CD8-positive, alpha-beta memory T cell (primary cell): ENCODE measurements at places on chromosomes 7 and 10. TPM values are rescaled to one million over a fixed set of nuclear protein-coding genes. Genes with fewer than 3 reads are reported as not detected.
A peak's percentile ranks its signal among the peaks of the same experiment; 100 is the strongest.

Gene IFIT3
- 0.35 TPM for total RNA-seq

DNA sequence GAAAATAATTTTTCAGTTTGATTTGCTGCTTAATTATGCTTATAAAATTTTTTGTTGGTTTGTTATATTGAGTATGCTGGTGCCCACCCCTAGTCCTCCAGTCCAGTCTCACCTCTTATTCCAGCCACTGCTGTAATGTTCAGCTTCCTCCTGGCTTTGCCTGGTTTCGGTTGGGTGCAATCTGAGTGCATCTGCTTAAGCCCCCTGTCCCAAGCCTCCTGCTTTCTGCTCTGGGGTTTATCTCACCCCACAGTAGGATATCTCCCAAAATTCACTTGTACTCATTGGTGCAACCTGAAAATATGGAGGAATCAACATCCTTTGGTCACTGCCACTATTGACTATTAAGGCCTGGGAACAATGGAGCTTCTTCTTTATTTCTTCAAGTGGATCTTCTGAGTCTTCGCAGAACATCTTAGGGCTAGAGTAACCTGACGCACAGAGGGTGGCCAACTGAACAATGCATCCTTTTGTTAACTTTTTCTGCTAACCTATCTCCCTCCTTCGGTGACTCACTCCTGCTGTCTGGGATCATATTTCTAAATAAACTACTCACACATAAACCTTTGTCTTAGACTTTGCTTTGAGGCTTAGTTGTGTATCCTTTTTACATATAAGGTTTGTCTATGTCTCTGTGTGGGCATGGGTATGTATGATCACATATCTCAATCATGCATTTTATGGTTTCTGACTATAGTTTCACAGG lies 19.1 kb upstream of the SOSTDC1 start:
- DNase-seq = no peak

DNA sequence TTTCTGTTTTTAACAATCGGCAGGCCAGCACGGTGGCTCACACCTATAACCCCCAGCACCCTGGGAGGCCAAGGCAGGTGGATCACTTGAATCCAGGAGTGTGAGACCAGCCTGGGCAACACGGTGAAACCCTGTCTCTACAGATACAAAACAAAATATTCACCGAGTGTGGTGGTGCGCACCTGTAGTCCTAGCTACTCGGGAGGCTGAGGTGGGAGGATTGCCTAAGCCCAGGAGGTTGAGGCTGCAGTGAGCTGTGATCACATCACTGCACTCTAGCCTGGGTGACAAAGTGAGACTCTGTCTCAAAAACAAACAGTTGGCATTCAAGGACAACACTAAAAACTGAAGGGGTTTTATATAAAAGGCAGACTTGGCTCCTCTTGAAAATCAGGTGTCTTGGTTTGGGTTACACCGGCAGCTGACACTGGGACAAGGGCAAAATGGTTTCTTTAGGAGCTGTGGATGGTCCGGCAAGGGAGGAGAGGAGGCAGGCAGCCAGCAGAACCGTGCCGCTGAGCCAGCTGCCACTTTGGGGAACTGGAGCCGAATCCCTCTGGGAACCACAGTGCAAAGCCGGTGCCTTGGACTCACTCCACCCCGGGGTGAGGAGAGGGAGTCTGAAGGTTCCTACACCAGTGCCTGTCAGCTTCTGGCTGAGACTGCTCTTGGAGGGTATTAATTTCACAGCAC lies 52.6 kb downstream of the CHST3 start:
- no peak for DNase-seq

Gene SERPINE1
- 0.31 TPM for total RNA-seq

- no peak for DNase-seq
These were observed 494.3 kb downstream of the GALNT17 start for GRCh38 chr7:71626206-71626605.

DNA sequence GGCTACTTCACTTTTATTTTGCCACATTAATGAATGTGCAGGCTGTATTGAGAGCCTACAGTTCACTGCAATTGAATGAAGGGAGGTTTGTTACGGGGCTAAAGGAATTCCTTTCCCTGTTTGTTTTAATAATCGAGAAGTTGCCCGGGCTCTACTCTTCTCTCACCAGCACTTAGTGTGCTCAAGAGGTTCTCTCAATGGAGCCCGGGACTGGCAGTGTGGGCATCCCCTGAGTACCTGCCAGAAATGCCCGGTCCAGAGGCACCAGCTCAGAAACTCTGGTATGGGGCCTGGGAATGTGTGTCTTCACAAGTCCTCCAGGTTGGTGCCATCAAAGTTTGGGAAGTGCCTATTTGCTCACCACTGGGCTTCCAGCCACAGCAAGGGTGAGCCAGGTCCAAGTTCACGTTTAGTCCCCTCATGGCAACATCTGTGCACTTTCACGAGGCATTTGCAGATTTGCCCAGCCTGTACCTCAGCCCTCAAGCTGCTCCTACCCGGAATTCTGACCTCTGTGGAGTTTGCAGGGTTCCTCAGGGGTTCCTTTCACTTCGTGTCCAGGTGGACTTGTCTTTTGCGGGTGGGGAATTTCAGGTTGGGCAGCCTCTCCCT lies 622.4 kb downstream of the SDK1 start:
- DNase-seq = no peak

DNA sequence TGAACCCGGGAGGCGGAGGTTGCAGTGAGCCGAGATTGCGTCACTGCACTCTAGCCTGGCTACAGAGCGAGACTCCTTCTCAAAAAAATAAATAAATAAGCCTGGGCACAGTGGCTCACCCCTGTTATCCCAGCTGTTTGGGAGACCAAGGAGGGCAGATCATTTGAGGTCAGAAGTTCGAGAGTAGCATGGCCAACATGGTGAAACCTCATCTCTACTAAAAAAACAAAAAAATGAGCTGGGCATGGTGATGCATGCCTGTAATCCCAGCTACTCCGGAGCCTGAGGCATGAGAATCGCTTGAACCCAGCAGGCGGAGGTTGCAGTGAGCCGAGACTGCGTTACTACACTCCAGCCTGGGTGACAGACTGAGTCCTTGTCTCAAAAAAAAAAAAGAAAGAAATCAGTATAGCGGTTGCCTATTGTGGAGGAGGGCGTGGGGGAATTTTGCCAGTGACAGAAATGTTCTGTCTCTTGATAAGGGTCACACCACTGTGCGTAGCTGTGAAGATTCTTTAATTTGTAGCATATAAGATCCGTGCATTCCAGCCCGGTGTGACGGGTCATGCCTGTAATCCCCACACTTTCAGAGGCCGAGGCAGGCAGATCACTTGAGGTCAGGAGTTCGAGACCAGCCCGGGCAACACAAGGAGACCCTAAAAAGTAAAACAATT lies 17.9 kb upstream of the EIF3B start:
- no peak for DNase-seq

DNA sequence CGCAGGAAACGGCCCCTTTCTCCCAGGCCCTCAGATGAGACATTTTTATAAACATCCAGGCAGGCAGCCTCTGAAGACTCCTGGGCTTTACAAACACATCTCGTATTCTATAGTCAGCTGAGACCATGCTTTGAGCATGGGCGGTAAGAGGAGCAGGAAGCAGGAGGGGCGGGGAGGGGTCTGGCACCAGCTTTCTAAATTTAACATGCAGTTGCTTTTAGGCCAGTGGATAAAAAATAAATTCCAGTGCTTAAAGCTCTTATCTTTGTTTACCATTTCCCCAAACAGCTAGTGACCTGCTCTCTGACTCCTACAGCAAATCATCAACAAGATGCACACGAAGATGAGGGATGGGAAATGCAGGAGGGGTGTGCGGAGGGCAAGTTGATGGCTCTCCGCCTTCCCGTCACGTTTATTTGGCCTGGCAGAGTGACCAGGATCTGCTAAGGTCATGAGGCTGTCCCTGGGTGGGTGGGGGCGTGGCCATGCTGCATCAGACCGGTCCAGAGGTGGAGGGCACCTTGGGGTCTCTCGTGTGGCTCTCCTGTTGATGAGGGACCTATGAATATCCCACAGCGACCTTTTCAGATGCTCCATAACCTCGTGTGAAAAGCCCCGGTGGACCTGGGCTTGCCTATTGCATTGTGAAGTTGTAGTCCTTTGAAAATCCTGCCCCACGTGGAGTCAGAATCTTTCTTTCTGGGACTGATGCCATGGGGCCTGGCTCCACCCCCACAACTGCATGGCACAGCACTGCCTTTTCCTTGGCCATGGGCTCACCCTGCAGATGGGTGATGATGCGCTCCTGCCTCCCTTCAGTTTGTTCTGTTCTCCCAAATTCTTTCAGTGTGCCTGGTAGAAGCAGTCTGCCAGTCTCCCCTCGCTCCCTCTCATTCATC lies 67.5 kb downstream of the PARP12 start:
- no peak for DNase-seq

DNA sequence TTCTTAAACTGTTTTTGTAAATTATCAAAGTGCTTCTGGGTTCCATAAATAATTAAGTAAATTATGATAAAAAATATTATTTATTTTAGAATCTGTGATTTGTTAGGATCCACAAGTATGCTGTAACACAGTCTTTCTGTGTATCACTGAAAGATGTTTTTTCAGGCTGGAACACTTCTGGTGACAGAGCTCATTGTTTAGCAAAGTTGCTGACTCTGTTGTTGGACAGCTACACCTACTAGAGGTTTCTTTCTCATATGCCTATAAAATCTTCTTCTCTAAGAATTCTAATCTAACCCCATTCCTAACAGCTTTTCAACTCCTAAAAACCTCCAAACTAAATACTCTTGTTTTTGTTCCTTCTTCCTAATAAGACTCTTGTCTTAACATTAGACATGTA lies 176.8 kb downstream of the THSD7A start:
- no peak for DNase-seq

GRCh38 chr7:26898891-26899290 lies 34.5 kb upstream of the SKAP2 start:
- DNase-seq = no peak

DNA sequence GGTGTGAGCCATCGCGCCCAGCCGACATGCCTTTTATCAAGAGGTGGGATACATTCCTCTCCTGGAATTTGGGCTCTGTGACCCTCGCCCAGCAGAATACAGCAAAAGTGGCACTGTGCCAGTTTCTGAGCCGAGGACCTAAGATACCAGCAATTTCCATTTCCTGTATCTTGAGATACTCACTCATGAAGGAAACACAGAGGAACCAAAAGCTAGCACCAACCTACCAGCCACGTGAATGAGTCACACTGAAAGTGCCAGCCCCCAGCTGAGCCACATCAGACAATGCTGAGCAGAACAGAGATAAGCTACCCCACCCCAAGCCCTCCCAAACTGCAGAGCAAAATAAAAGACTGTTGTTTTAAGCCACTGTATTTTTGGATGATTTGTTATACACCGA lies 56.3 kb downstream of the CACUL1 start:
- DNase-seq = peak; percentile 55

GRCh38 chr10:10596256-10596655 lies 421.4 kb upstream of the CELF2 start:
- no peak for DNase-seq
